NCI-H1092 treated with DMSO at 0.1 percent for 48 hours (cell line): ENCODE measurements at places on chromosomes 1 and 21.

- DNase-seq = no peak
Observed at GRCh38 chr1:197327776-197328364, 59.8 kb downstream of the CRB1 start.

GRCh38 chr1:67830928-67831830 lies 2.1 kb downstream of the GNG12 start:
- peak; percentile 32 for DNase-seq

GRCh38 chr1:8252266-8252951 lies 65.5 kb upstream of the SLC45A1 start:
- peak; percentile 16 for DNase-seq

DNA sequence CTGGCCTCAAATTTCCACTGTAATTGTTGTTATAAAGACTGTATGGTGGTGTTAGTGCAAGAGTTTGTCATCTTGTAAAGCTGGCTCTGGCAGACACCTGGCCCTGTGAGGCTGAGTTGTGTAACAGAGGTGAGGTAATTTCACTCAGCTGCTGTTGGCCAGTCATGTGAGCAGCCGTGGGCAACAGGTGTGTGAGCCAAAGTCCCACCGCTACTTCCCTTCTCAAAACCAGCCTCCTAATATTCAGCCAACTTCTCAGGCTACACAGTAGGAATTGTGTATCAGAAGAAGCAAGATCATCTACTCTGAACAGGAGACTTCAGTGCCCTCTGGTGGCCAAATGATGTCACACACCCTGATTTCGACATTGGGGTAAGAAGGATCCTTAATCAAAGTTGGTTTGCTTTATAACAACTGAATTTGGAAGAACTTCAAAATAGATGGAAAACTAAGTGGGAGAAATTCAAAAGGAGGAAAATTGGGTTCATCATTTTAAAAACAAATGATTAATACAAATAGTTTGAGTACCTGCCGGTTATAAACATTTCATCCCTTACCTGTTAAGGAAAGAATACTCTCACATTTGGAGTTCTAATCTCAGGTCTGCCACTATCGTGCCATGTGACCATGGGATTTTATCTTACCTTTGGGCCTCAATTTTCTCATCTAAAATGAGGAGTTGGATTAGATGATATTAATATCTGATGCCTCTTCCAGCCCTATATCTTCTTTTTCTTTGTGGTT lies 2.6 kb upstream of the CREG1 start:
- DNase-seq = peak; percentile 56

GRCh38 chr1:246001837-246002230 lies 505.2 kb downstream of the SMYD3 start:
- no peak for DNase-seq

GRCh38 chr1:203272633-203273205 lies 32.6 kb upstream of the BTG2 start:
- no peak for DNase-seq

- no peak for DNase-seq
Observed at GRCh38 chr1:6105763-6106162, 60.1 kb downstream of the KCNAB2 start.

DNA sequence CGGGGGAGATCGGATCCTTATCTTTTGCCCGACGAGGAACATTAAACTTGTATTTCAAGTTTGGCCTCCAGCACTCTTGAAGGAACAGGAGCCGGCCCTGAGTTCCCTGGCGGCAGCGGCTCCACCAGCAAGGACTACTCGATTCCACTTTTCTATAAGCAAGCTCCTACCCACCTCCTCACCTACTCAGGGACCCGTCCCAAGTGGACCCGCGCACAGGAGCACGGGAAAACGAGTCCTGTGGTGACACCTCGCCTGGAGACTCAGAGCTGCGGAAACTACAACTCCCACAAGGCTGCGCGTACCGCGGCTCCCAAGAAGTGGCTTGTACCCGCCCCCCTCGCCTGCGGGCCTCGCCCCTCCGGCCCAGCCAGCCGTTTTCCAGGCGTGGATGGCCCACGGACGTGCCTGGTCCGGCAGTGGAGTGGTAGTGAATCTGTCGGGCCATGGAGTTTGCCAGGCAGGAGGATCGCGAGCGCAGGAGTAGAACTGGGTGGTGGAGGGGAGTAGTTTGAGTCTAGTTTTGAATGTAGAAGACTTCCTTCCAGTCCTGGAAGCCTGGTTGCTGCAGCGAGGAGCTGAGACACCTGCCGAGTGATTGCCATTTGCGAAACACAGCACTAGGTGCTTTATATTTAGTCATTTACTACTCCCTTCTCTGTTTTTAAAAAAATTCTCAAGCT lies at the start of gene ACP6:
Gene ACP6, minus strand, starts transcription at position 206 of the 683 bp plus-strand sequence. CDS start 476 bp downstream, outside the sequence.
- peak; percentile 81 for DNase-seq

GRCh38 chr1:217336724-217337123 lies 294.2 kb downstream of the GPATCH2 start:
- DNase-seq = no peak

DNA sequence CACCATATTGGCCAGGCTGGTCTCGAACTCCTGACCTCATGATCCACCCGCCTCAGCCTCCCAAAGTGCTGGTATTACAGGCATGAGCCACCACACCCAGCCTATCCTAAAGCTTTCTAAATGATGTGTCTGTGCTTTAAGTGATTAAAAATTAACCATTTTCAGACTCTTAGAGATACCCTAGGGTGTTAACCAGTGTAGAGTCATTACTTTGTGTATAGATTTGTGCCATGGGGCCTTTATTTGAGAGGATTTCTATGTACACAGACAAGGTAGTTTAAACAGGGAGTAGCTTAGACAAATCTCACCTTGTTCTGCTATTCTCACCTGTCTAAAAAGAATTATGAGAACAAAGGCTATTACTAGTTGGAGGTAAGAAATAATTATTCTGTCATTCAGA lies 12.7 kb upstream of the PLEKHM2 start:
- no peak for DNase-seq

DNA sequence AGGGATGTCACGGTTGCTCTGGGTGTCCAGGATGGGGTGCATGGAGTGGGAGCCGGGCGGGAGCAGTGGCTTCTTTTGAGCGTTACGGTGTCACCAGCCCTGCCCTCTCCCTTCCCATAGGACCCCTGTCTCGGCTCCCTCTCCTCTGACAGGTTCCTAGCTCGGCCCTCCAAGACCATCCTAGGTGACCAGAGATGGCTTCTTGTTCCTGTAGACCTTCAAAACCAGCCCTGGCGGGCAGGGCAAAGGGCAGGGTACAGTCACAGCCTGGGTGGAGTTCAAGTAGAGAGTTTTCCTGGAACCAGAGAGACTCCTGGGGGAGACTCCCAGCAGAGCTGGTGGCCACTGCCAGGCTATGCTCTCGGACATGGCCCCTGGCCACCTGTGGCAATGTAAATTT lies 345.6 kb upstream of the AJAP1 start:
- no peak for DNase-seq

- no peak for DNase-seq
Observed at GRCh38 chr1:58573705-58574591, 3.1 kb downstream of the TACSTD2 start.

DNA sequence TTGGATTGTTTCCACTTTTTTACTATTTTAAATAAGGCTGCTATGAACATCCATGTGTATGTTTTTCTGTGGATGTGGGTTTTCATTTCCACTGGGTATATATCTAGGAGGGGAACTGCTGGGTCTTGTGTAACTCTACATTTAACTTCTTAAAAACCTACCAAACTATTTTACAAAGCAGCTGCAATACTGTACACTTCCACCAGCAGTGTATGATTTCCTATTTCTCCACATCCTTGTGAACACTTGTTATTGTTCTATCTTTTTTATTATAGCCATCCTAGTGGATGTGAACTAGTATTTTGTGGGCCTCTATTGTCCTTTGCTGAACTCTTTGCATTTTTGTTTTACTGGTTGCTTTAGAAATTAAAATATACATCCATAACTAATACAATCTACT lies 33.4 kb downstream of the DIPK1A start:
- no peak for DNase-seq

DNA sequence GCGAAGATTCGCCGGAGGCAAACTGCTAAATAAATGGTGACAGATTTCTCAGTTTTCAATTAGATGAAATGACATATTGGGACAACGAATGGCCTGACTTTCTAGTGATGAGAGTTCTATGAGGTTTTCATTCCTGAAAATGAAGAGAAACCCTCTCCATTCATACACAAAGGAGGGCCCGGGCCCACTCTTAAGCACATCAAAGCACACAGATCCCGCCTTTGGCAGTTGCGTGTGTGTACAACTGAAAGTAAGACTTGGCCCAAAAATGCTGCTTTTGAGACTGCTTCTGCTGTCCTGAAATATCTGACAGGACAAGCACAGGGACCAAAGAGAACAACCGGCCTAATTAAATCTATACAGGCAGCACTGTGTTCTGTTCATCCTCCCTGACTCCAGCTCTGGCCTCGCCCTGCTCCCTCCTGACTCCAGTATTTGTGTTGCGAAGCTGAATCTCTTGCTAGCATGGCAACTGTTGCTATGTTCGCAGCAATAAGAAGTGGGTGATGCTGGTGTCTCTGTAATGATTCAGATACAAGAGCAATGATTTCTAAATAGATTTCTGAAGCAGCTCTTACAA lies 7.4 kb downstream of the LRRC53 start:
- peak; percentile 75 for DNase-seq

DNA sequence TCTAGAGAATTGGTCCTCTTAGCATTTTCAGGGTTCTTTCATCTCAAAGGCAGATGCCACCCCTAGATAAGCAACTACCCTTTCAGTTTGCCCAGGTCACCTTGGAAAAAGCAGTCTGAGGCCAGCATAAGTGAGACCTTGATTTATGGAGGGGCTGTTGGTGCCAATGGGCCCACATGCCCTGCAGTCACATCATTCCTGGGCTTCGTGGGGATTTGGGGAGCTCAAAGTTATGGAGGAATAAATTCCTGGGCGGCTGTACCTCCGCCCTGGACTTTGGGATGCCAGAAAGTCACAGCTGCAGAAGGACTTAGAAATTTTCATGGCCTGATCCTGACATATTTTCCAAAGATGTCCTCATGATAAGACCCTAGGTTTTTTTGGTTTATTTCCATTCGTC lies 2.7 kb upstream of the SDHB start:
- DNase-seq = no peak

DNA sequence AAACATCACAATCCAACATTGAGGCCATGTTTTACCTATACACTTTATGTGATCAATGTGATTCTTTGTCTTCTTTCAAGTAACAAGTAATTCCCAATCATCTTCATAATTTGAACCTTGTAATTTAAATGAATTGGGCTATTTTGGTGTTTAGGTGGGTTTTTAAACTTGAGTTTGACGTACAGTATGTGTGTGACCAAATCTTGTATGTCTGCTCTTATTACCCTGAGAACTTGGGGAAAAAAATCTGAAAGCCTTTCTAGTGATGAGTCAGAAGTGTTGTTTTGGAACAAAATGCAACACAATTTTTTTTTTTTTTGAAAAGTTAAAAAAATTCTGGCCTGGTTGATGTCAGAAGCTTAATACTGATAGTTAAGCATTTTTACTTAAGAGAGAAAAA lies 68.5 kb downstream of the HHAT start:
- no peak for DNase-seq

GRCh38 chr21:45888386-45889009 lies 93.1 kb upstream of the COL6A1 start:
- peak; percentile 44 for DNase-seq

DNA sequence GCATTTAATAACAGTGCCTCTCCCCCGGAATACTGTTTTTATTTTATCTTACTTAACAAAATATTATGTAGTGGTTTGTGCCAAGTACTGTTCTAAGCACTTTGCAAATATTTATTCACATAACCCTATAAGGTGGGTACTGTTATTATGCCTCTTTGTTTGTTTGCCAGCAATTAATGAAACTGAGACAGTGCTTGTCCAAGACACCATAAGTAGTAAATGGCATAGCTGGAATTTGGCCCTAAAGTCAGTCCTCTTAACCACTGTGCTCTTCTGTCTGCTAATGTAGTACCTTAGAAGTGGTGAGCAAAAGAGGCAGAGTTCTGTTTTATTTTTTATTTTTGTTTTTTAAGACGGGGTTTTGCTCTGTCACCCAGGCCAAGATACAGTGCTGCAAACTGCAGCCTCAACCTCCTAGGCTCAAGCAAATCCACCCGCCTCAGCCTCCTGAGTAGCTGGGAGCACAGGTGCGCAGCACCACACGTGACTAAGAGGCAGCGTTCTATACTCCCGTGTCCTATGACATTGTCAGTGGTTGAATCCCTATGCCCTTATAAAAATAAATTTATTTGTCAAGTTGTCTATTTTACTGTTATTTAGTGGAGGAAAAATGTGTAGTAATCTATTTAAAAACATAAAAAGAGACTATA lies 165.8 kb downstream of the CLEC20A start:
- DNase-seq = peak; percentile 61

GRCh38 chr1:41900603-41901444 lies 17.9 kb downstream of the HIVEP3 start:
- DNase-seq = no peak

GRCh38 chr1:78645723-78646122 lies 3.9 kb upstream of the IFI44 start:
- no peak for DNase-seq

- DNase-seq = no peak
Observed at GRCh38 chr1:247293047-247293446, 37.2 kb downstream of the VN1R5 start.

- DNase-seq = no peak
Observed at GRCh38 chr1:95196017-95196416, 38.0 kb upstream of the RWDD3 start.

DNA sequence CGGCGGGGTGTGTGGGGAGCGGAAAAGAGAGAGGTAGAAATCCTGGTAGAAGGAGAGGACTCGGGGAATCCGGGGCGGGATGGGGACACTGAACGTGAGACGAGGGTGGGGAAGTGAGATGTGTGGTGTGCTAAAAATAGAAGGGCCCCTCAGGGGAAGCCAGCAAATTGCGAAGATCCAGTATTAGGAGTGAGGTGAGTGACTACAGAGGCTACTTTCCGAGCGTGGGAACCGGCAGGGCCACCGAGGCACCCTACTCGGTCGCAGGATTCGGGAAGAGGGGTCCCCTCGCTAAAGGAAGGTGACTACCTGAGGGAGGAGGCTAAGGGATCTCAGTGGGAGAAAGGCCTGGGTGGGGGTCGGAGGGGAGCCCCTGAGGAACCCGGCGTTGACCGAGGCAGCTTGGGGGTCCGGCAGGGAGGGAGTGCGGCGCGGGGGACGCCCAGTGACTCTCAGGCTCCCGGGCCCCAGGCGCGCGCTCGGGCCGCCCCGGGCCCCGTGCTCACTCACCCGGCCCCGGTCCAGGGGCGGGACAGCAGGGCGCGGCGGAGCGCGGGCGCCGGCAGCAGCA lies 318 bp downstream of the ALDH4A1 start:
- DNase-seq = peak; percentile 76

- DNase-seq = peak; percentile 62
Observed at GRCh38 chr21:22575165-22575584, 1577.0 kb downstream of the NCAM2 start.

- no peak for DNase-seq
Observed at GRCh38 chr1:236137285-236137852, 5.0 kb upstream of the GPR137B start.

DNA sequence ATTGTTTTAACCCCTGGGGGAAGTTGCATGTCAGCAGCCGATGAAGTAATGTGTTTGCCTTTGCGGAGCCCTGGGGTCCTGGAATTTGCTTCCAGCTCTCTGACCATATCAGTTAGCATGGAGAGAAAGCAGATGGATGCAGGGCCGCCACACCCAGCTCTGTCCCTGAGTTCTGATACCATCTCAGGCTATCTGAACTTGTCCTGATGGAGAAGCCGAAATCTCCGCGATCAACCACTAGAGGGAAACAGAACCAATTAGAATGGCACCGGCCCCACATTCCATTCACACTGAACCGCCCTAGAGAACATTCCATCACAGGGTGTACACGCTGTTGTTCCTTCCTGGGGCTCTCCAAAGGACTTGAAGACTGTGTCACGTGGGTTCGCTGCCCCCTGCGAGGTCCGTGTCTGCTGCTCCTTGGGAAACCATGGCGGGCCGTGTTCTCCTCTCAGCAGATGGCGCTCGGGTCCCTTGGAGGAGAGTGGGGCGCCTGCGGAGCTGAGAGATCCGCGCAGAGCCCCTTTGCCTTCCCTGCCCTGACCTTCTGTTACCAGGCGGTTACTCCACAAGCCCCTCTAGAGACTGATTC lies 75.4 kb downstream of the ABCA4 start:
- peak; percentile 28 for DNase-seq
